ENCODE measurements at places on chromosomes 1 and 21.
A peak's percentile ranks its signal among the peaks of the same experiment; 100 is the strongest.

DNA sequence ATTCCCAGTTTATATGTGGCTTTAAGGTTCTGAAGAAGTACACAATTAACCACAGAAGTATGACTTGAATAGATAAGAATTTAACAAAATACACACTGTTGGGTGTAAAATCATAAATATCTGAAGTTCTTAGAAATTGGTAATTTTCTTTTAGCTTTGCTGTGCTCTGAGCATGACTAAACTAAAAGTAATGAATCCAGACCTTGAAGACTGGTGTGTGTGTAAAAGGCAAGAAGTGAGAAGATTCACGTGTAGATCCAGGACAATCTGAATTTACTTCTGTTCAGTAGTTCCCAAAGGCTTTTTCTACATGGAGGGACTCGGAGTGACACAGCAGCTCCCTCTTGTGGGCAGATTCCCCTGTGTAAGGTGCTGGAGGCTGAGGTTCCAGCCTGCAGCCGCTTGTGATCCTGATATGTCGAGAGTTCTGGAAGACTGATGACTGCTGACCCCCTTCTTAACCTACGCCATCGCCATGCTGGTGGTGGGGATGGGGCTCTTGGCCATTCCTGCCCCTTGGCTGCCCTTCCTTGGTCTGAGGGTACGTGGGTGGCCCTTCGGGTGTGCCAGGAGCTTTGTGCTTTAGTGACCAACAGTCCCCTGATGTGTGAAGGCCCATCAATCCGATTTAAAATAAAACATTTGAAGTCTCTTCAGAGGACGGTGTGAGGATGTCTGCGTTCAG is 62.7 kb downstream of the ADARB1 start:
- H3K4me1 ChIP-seq: peaks cover 18% of the 10 kb centered on the region
- H3K27ac ChIP-seq: no peak overlapping the region
- DNase-seq: peak; percentile 57
- H3K27me3 ChIP-seq: no peaks in the 10 kb centered on the region
- H3K36me3 ChIP-seq: no peaks in the 10 kb centered on the region

DNA sequence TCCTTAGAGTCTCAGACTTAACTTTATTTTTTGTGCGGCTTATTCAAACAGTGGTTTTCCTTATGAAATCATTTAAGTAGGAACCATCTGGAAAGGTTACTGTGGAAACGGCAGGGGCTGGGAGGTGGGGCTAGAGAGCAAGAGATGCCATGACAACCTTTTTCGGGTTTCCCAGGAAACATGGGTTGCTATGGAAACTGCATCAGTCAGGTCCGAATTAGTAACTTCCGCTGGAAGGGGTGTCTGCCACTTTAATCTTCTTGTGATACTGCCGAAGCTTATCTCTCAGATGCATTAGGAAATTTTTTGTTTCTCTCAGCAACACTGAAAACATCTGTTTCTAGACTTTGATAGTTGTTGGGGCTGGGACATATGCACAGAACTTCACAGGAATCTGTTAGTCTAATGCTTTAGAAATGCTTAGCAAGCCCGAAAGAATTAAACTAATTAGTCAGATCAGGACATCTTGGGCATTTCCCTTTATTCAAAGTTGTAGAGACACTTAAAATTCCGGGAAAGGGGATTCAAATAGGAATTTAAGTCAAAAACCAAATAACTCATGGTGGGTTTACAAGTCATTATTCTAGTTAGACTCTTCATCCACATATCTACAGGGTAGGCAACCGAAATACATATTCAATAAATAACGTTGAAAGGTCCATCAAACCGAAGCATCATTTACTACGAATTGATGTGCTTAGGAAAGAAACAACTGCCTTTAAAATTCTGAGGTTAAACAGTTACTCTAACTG is 2.6 kb downstream of the KCNA3 start:
- H3K4me3 ChIP-seq: no peak overlapping the region
- no peaks in the 10 kb centered on the region for H3K36me3 ChIP-seq
- peaks cover 32% of the 10 kb centered on the region for H3K27me3 ChIP-seq
- no peak overlapping the region for H3K27ac ChIP-seq

- no peaks in the 10 kb centered on the region for H3K36me3 ChIP-seq
- peak overlapping the region; percentile 68 for H3K4me3 ChIP-seq
- peak overlapping the region; percentile 84 for H3K27ac ChIP-seq
- no peaks in the 10 kb centered on the region for H3K27me3 ChIP-seq
- DNase-seq: no peak
- peaks cover 81% of the 10 kb centered on the region for H3K4me1 ChIP-seq
These were observed 2.5 kb downstream of the CGN start for GRCh38 chr1:151513626-151514121.

- no peaks in the 10 kb centered on the region for H3K27me3 ChIP-seq
- no peaks in the 10 kb centered on the region for H3K36me3 ChIP-seq
These were observed at the start of gene IFNGR2 for GRCh38 chr21:33403128-33403785. Gene IFNGR2 (plus strand): TSS chr21:33403413. CDS start chr21:33403544, 131 bp downstream.

DNA sequence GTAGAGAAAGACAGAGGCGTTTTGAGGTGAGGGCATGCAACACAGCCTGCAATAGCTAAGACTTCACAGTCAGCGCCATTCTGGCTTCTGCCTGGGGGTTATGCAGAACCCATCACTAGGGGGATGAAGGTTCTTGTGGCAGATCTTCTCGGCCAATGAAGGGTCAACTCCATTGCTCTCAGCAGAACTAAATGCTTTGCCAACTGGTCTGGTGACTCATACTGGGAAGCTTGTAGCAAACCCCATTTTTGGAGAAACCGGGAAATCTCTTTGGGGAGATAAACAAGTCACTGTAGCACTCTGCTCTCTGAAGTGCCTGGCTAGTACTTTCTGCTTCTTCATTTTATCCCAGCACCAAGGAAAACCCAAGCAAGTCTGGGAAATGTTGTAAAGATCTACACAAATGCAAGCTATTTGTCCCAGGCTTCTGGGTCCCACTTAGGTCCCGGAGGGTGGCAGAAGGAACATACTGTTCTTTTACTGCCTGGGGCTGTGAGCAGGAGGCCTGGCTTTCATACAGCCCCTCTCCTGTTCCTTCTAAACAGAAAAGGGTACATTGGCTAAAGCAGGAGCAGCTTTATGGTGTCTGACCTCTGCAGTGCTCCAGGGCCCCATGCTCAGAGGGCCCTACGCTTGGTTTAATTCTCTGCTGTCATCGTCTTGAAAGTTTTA is 28.8 kb downstream of the SHISA4 start:
- H3K36me3 ChIP-seq: no peaks in the 10 kb centered on the region
- peaks cover 5% of the 10 kb centered on the region for H3K4me1 ChIP-seq
- H3K27me3 ChIP-seq: no peaks in the 10 kb centered on the region
- no peak overlapping the region for H3K27ac ChIP-seq
- no peak for DNase-seq

DNA sequence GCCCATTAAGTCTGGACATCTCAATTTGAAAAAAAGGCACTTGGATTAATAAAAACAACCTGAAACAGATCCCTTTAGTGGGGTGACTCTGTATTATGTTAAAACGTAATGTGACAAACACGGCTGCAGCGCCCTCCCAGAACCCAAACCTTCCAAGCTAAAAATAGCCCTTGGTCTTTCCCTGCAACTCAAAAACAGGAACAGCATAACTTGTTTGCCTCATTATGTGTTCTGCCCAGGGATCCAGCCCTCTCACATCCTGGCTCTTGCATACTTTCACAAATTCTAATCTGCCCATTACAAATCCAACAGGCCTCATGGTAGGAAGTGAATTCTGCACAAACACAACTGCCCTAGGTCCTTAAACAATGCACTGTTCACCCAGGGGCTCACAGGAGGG is 94.7 kb upstream of the GADD45A start:
- no peak for DNase-seq
- no peaks in the 10 kb centered on the region for H3K4me1 ChIP-seq
- H3K27me3 ChIP-seq: no peaks in the 10 kb centered on the region
- no peak overlapping the region for H3K27ac ChIP-seq
- H3K36me3 ChIP-seq: no peaks in the 10 kb centered on the region

DNA sequence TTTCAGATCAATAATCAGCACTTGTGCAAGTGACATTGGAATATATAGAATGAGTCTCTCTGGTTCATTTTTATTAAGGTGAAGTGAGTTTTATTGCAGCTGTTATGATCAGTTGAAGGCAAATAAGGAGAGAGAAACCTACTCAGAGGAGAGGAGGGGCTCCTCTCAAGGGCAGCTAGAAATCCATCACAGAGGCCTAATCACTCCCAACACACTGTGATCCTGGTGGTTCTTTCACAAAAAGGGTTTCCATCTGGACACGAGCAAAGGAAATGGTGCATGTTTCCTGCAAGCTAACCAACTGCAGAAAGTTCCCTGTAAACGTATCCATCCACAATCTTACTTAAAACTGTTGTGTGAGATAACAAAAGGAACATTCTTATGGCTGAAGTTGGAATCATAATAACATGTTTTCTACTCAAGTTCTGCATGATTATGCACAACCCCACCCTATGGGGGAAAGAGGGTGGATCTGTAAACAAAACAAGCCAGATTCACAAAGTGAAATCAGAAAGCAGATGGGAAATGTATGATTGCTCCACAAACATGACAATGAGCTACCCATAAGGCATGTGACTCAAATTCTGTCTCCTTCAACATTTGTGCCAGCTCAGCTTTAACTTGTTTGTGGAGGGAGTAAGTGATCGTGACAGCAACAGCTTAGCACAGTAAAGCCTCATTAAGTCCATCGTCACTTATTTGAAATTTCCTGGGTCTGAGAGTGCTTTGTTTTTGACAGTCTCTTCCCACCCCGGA is 141.2 kb upstream of the ST6GALNAC5 start:
- no peaks in the 10 kb centered on the region for H3K4me1 ChIP-seq
- no peaks in the 10 kb centered on the region for H3K27me3 ChIP-seq
- no peak overlapping the region for H3K27ac ChIP-seq

DNA sequence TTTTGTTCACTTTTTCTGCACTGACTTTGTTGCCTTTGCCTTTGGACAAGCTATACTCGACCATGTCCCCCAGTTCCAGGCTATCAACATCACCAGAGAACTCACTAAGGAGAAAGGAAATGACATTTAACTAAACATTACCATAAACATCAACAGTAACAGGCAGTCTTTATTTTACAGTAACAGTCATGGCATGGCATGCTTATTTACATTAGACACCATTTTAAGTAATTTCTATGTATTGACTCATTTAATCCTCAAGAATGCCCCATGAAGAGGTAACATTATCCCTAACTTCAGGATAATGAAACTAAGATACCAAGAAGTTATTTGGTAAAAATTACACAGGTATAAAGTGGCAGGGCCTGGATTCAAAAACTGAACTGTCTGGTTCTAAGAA is 8.7 kb upstream of the NRAS start:
- no peak overlapping the region for H3K27ac ChIP-seq
- no peak for DNase-seq
- H3K4me3 ChIP-seq: no peak overlapping the region
- no peaks in the 10 kb centered on the region for H3K4me1 ChIP-seq

- no peaks in the 10 kb centered on the region for H3K4me1 ChIP-seq
- H3K36me3 ChIP-seq: no peaks in the 10 kb centered on the region
- no peak for DNase-seq
- H3K27me3 ChIP-seq: no peaks in the 10 kb centered on the region
- no peak overlapping the region for H3K4me3 ChIP-seq
- no peak overlapping the region for H3K27ac ChIP-seq
These were observed 42.0 kb upstream of the PADI2 start for GRCh38 chr1:17161137-17161740.

DNA sequence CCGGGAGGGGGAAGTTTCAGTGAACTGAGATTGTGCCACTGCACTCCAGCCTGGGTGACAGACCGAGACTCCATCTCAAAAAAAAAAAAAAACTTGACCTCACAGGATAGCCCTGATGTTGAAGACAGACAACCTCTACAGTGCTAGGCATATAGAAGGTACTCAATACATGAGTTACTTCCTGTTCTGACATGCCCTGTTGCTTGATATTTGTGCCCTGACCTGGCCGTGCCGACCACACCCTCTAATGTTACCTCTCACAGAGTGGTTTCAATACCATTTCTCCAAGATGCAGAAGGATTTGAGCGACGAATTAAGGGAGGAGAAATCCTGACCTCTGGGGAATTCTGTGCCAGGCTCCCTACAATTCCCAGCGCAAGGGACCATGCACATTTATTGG is 5.2 kb downstream of the PTAFR start:
- H3K27ac ChIP-seq: no peak overlapping the region
- DNase-seq: no peak
- H3K4me3 ChIP-seq: no peak overlapping the region
- H3K4me1 ChIP-seq: no peaks in the 10 kb centered on the region
- H3K27me3 ChIP-seq: no peaks in the 10 kb centered on the region

- H3K27me3 ChIP-seq: peaks cover under 1% of the 10 kb centered on the region
- no peaks in the 10 kb centered on the region for H3K4me1 ChIP-seq
- H3K27ac ChIP-seq: no peak overlapping the region
- no peak for DNase-seq
- no peak overlapping the region for H3K4me3 ChIP-seq
These were observed 28.6 kb downstream of the CD247 start for GRCh38 chr1:167489571-167490340.

DNA sequence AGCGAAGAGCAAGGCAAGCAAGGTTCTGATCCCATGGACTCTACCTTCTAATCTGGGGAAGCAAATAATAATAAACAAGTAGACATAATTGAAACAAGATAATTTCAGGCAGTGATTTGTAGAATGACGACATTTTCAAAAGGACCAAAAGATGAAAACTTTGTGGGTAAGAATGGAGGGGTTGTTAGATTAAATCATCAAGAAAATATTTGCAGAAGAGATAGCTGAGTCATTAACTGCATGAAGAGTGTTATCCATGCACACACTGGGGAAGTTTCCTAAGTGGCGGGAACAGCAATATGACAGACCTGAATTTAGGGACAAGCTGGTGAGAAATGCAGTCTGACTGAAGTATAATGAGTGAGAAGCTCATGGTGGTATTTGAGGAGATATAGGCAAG is 583.1 kb upstream of the RGS18 start:
- H3K4me3 ChIP-seq: no peak overlapping the region
- no peaks in the 10 kb centered on the region for H3K36me3 ChIP-seq
- no peak for DNase-seq
- H3K27me3 ChIP-seq: no peaks in the 10 kb centered on the region
- no peak overlapping the region for H3K27ac ChIP-seq
- no peaks in the 10 kb centered on the region for H3K4me1 ChIP-seq

GRCh38 chr1:222918801-222919477 is 104.1 kb downstream of the DISP1 start:
- H3K27ac ChIP-seq: no peak overlapping the region
- no peak for DNase-seq
- H3K4me1 ChIP-seq: no peaks in the 10 kb centered on the region
- H3K36me3 ChIP-seq: no peaks in the 10 kb centered on the region
- H3K4me3 ChIP-seq: no peak overlapping the region
- H3K27me3 ChIP-seq: no peaks in the 10 kb centered on the region

DNA sequence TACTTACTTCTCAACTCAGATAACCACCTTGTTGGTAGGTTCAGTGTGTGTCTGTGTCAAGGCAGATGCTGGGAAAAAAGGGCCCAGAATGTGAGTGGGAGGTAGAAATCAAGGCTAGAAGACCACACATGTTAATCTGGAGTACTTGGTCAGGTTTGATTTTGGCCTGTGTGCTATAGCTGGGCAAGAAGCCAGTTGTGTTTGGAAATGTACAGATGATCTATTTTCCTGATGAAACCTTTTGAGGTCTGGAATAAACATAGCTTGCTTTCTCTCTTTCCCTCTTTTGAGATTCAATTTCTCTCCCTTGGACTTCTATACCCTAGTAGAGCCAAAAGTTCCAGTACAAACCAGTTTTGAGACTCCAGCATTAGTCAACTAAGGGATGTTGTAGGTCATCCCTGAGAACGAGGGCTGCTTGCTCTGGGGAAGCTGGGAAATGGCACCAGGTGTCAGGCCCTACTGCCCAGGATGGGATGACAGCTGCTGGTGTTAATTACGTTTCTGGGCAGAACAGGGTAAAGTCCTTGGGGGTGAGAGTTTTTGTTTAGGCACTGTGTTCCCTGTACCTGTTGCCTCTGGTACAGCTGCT is 15.8 kb downstream of the MAPKAPK2 start:
- no peaks in the 10 kb centered on the region for H3K4me1 ChIP-seq
- H3K27me3 ChIP-seq: no peaks in the 10 kb centered on the region
- H3K4me3 ChIP-seq: no peak overlapping the region
- no peak for DNase-seq

All from HCT116 (cell line).